ENCODE measurements at places on chromosomes 1 and 21. TPM values are rescaled to one million over a fixed set of nuclear protein-coding genes. Genes with fewer than 3 reads are reported as not detected.

The KRTAP20-1 gene
- not detected for polyA plus RNA-seq

The HCRTR1 gene
- polyA plus RNA-seq = 0.21 TPM

The SLC30A2 gene
- 1.1 TPM for polyA plus RNA-seq

The TAS1R3 gene
- 1.9 TPM for polyA plus RNA-seq

The CFHR4 gene
- polyA plus RNA-seq = not detected

The IGSF21 gene
- polyA plus RNA-seq = 0.59 TPM

The MGST3 gene
- 182 TPM for polyA plus RNA-seq

The ADAMTS4 gene
- 6.8 TPM for polyA plus RNA-seq

The SLC35F3 gene
- polyA plus RNA-seq = 0.34 TPM

The LIN28A gene
- polyA plus RNA-seq = 0.06 TPM

The MPL gene
- polyA plus RNA-seq = 0.13 TPM

The NBPF26 gene
- polyA plus RNA-seq = 0.96 TPM

The ERICH3 gene
- polyA plus RNA-seq = 0.30 TPM

The FAM163A gene
- polyA plus RNA-seq = 0.32 TPM

The TSSK3 gene
- 0.95 TPM for polyA plus RNA-seq

The OR2AK2 gene
- not detected for polyA plus RNA-seq

The RAB7B gene
- 16.2 TPM for polyA plus RNA-seq

The RGS18 gene
- 1.0 TPM for polyA plus RNA-seq

The PRR9 gene
- polyA plus RNA-seq = not detected

The SLC22A15 gene
- 0.77 TPM for polyA plus RNA-seq

The SERTAD4 gene
- 7.9 TPM for polyA plus RNA-seq

The AZIN2 gene
- polyA plus RNA-seq = 5.9 TPM

The LCE6A gene
- polyA plus RNA-seq = not detected

The TAF12 gene
- polyA plus RNA-seq = 29.8 TPM

The CALML6 gene
- 180 TPM for polyA plus RNA-seq

Measured in muscle of back (tissue), 13 donors.